ENCODE measurements at places on chromosomes 6 and 20. TPM values are rescaled to one million over a fixed set of nuclear protein-coding genes. Genes with fewer than 3 reads are reported as not detected.

SMOC2 gene
- total RNA-seq = not detected

MYLIP gene
- 2.5 TPM for total RNA-seq

CLDN20 gene
- total RNA-seq = not detected

PBOV1 gene
- not detected for total RNA-seq

PSMB8 gene
- total RNA-seq = 77.6 TPM

MLN gene
- not detected for total RNA-seq

NT5E gene
- 315 TPM for total RNA-seq

ZC2HC1B gene
- total RNA-seq = not detected

TNFRSF21 gene
- total RNA-seq = 12.1 TPM

PCMT1 gene
- total RNA-seq = 172 TPM

FOXC1 gene
- 2.3 TPM for total RNA-seq

ENPP5 gene
- not detected for total RNA-seq

CCN5 gene
- not detected for total RNA-seq

AP5S1 gene
- total RNA-seq = 23.1 TPM

LY6G6C gene
- total RNA-seq = not detected

ERVFRD-1 gene
- total RNA-seq = not detected

TBC1D22B gene
- 7.2 TPM for total RNA-seq

PFDN4 gene
- 33.7 TPM for total RNA-seq

HDGFL1 gene
- total RNA-seq = not detected

NKAPL gene
- 0.29 TPM for total RNA-seq

CGA gene
- total RNA-seq = 4.6 TPM

ADGRF5 gene
- not detected for total RNA-seq

CPXM1 gene
- 6.4 TPM for total RNA-seq

MAP3K5 gene
- total RNA-seq = 50.5 TPM

All from myometrial cell (primary cell).